ENCODE measurements at places on chromosomes 3 and 15.
A peak's percentile ranks its signal among the peaks of the same experiment; 100 is the strongest.

DNA sequence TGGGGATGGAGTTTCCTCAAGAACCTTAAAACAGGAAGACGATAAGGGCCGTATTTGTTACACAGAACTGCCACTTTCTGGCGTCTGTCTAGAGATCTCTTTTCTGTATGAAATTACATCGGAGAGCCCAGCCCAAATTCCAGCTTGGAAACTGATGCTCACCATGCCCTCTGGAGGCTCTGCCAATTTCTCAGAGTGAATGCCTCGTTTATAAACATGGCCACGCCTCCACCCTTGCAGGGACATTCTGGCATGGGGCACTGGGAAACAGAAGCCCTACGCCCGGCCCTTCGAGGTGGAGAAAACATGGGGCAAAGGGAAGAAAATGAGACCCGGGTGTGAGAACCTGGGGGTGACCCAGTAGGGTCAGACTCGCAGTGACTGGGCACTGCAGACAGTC is 53.4 kb upstream of the SEC13 start:
- DNase-seq = no peak

GRCh38 chr3:151329363-151329762 is at the start of gene P2RY13:
Gene P2RY13 (minus strand): TSS chr3:151329549. CDS start chr3:151329528, 21 bp downstream.
- DNase-seq = no peak

DNA sequence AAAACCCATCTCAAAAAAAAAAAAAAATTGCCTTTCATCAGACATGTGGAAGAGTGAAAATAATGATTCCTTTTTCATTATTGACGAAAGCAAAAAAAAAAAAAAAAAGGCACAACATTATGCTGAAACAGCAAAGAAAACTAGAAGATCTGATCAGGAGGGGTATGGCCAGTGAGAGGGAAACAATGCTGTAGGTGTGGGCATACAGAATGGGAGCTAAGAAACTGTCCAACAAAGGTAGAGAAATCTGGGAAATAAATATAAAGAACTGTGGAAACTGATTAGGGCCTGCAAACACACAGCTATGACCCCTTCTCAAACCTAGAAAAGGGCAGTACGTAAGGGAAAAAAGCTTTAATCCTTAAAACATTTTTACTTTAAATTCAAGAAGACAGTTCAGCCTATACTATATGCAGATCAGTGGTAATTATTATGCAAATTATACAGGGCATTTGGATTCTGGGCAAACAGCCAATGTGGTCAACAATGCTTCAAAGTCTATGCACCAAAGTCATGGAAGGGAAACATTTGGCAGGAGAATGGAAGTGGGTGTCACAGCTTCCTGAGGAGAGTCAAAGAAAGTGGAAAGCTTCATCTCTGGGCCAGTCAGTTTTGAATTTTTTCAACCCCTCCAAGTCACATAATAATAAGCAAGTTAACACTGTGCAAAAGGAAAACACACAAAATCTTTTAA is 68.3 kb upstream of the SLC12A8 start:
- DNase-seq = peak; percentile 6

DNA sequence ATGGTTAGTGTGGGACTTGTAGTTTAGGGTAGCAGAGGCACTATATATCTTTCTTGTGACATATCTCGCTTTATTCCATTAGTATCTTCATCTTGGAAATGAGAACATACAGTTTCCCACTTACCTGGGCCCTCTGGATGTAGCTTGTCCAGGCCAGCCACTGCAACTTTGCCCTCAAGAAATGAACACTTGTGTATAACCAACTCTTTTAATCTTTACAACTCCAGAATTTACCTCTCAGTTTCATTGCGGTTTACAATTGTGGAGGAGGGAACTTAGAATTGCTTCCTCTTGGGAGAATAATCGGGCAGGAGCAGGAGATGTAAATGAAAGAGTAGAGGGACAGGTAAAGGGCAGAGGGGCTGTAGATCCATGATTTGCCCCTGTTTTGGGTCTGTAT is 18.4 kb upstream of the TRA2B start:
- no peak for DNase-seq

- no peak for DNase-seq
These were observed 9.4 kb upstream of the LRRC34 start for GRCh38 chr3:169822091-169822490.

GRCh38 chr3:127387119-127387518 is 99.3 kb upstream of the PRR20G start:
- DNase-seq = no peak

GRCh38 chr3:152356870-152357276 is 88.1 kb downstream of the MBNL1 start:
- no peak for DNase-seq

DNA sequence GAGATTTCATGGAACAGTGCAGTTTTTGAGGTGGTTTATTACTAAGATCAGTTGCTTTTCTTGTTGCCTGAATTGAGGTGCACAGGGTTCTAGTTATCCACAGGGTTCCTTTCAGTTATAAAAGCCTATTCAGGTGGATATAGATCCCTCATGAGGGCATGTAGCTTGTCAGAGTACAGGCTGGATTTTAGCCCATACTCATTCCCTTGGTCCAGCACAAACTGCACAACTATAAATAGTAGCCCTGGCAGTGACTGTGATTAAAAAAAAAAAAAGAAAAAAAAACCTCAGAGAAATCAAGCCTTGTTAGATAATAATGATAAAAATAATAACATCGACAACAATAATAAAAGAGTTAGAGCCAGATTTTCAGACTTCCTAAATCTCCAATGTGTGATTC is 154.3 kb downstream of the ZBBX start:
- no peak for DNase-seq

DNA sequence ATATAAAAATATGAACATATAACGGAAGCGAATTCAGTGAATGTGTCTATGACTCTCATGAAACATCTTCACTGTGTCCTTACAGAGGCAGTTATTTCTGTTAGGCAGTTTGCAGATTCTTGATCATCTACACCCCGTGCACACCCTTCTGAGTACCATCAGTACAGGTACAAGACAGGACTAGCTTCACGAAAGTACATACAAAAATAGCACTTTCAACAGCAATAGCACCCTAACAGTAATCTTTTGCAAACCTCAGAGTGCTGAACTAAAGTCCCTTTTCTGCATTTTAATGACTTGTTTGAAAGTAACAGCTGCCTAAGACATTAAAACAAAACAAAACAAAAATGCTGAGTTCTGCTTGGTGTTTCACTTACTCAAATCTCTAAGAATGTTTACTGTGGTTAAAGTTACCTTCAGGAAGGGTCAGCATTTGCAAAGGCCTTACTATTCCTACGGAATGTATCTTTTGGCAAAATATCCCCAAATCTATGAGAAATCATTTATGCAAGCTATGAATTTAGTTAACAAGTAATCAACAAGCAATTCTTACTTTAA is 104.1 kb downstream of the CNTN3 start:
- no peak for DNase-seq

GRCh38 chr3:45796902-45797637 is 734 bp upstream of the SLC6A20 start:
- DNase-seq = no peak

- peak; percentile 20 for DNase-seq
These were observed 22.0 kb downstream of the COL6A6 start for GRCh38 chr3:130539005-130539404.

DNA sequence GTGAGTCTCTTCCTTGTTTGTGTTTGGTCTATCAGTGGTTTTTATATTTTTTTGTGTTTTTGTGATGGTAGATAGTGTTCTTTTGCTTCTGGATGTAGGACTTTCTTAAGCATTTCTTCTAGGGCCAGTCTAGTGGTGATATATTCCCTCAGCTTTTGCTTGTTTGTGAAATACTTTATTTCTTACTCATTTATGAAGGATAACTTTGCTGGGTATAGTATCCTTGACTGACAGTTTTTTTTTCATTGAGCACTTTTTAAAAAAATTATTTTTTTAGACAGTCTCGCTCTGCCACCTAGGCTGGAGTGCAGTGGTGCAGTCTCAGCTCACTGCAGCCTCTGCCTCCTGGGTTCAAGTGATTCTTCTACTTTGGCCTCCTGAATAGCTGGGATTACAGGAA is 41.9 kb downstream of the NCK1 start:
- DNase-seq = no peak

DNA sequence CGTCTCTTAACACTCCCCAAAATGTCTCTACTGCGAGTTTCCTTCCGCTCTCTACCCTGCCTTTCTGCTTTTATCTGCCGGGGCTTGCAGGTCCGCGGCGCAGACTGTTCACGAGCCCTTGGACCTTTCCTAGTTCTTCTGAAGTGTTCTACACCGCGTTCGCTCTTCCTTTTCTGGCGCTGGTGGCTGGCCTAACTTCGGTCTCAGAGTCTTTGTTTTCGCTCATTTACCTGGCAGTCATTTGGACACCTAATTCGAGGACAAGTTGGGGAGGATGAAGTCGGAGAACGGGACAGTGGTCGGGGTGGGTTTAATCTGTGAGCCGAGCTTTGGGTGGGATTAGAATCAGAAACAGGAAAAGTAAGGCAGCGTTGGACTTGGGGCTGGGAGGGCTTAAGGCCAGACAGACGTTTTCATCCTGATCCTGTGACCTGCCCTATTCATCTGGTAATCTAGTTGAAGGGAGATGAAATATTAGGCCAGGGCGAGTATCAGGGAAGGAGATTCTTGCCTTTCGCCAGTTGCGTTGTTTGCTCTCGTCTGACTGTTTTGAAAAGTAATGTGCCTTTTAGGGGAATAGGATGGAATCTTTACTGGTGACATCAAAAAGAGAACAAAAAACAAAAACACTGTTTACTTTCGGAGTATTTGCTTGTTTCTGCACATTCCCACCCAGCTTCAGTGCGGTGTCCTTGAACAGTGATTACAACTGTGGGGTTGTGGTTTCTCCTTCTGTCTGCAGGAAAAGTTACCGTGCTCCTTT is 1.8 kb downstream of the DIPK2A start:
- peak; percentile 19 for DNase-seq

GRCh38 chr15:80694611-80695098 is 455 bp upstream of the ABHD17C start:
- peak; percentile 15 for DNase-seq

- DNase-seq = no peak
These were observed 1039.2 kb downstream of the ROBO1 start for GRCh38 chr3:78728406-78729145.

- DNase-seq = no peak
These were observed 272.0 kb downstream of the OCA2 start for GRCh38 chr15:27826902-27827714.

DNA sequence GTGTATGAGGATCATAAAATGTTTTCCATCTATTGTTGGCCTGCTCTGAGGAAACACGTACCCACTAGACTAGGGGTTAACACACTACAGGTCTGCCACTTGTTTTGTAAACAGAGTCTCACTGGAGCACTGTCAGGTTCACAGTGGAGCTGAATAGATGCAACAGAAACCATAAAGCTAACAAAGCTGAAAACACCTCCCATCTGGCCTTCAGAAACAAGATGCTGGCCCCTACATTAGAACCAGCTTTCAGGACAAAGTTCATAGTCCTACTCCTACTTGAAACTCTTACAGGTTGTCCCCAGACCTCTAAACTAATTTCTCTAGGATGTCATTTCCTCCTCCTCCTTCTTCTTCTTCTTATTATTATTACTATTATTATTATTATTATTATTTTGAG is 42.3 kb downstream of the SNX4 start:
- no peak for DNase-seq

GRCh38 chr3:127693336-127693843 is 20.6 kb downstream of the ABTB1 start:
- DNase-seq = no peak

GRCh38 chr3:134525293-134525692 is 39.4 kb downstream of the CEP63 start:
- DNase-seq = no peak

DNA sequence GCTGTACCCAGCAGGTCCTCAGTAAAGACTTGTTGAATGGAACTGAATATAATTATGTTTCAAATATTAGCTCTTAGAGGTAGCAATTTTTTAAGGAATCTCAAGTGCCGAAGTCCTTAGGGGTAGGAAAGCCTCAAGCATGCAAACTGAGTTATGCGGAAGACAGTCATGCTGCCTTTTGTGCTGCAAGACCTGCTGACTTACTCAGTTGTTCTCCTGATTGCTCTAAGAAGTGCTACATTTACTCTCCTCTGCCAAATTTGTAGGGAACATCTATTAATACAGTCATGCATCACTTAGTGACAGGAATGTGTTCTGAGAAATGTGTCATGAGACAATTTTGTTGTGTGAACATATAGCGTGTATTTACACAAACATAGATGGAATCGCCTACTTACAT is 325.6 kb upstream of the AZI2 start:
- no peak for DNase-seq

- DNase-seq = no peak
These were observed 56.4 kb upstream of the RASGRP1 start for GRCh38 chr15:38620851-38621594.
